Activated T-helper 1 cell treated with anti-CD3 and anti-CD28 coated beads, Interleukin-12 subunit alpha, Interleukin-12 subunit beta, Interleukin-2, Interleukin-4 antibody, amounts not matched to agents 30 ng/mL and 10 ng/mL and 1 ng/mL, durations not matched to agents 14 hours and 24 hours and 36 hours (primary cell): ENCODE measurements at places on chromosomes 5 and 9. TPM values are rescaled to one million over a fixed set of nuclear protein-coding genes. Genes with fewer than 3 reads are reported as not detected.

- no peak for DNase-seq
Measured at GRCh38 chr5:147290261-147290660, 55.4 kb downstream of the STK32A start.

The FGD3 gene
- total RNA-seq = 43.9 and 44.0 TPM in 2 replicates

DNA sequence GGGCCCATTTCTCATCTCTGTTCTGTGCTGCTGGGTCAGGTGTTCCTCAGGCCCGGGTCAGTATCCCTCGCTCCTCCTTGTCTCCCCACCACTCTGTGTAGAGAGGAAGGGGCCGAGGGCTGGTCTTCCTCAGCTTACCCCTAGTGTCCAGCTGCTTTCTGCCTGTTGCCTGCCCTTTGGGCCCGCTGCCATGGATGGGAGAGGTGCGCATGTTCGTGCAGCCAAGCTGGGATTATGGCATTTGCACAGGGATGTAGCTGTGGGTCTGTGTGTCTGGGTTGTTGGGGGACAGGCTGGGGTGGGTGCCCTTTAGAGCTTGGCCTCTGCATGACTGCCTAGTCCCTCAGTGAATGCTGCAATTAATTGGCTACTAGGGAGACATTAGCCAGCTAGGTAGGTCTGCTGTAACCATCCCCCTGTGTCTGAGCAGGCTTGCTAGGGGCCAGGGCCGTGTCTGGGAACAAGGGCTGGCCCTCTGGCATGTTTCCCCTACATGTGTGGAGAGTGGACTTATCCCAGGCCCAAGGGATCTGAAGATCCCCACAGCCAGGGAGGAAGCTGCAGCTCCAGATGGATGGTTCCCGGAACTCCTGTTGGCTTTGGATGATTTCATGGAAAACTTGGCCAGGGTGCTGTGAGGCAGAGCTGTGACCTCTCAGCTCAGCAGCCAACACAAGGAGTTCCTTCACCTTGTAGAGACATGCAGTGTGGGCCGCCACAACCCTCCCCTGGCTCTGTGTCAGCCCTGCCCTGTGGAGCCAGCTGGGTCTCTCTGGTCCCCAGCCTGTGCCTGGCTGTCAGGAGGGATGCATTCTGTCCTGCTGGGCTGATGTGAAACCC lies 161.9 kb downstream of the MACROH2A1 start:
- no peak for DNase-seq

DNA sequence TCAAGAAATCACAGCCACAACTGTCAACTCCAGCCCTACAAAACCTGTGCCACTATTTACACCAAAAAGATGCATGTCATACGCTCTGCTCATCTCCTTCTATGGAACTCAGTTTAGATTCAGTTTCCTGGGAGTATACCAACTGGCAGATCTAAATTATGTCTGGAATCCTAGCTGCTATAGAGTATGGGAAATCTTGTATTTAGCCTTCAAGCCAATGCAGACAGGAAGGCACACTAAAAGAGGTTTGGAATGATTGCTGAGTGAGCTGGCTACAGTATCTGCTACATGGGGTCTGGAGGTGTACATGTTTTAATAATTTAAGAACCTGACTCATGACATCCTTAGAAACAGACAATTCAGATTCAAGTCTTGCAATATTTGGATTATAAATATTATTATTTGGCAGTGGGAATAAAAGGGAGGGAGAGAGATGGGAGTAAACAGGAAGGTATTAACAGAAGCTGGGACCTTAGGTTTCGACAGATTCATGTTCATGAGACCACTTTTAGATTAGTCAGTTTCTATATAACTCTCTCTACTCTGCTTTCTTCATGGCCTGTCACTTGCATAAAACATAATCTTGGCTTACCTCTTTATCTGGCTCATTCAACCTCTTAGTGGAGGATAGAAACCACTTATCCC lies 178.8 kb upstream of the HAPLN1 start:
- DNase-seq = no peak

DNA sequence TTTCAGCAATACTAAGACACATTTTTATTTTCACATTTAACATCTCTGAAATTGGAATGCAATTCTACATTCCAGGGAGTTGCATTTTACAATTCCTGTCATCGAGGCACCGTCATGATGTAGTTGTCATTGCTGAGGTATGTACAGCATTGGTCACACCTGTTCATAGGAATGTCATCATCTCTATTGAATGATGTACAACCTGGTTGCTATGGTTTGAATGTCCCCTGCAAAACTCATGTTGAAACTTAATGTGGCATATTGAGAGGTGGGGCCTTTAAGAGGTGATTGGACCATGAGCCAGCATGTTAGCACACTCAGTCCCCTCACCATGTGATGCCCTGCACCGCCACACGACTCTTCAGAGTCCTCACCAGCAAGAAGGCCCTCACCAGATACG lies 103.1 kb downstream of the CEMIP2 start:
- DNase-seq = no peak

The GEMIN5 gene
- total RNA-seq = 36.4 and 40.2 TPM in 2 replicates

DNA sequence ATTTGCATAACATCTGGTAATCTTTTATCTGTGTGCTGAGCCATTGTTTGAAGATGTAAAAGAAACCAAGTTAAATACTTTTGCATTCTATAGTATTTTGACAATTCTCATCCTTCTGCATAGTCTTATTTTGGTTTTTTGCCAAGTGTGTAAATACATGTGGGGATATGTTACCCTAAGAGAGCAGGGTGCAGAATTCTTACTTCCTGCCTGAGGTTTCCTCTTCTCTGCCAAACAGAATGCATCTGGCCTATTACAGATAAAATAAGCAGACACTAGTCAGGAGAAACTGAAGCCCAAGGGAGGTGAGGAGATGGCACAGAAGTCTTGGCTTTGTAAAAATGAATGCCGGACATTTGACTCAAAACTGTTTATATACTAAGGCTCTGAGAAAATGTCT lies 462.1 kb downstream of the TMEM38B start:
- DNase-seq = no peak

The CAST gene
- total RNA-seq = 104 and 112 TPM in 2 replicates

The HTR4 gene
- total RNA-seq = not detected in 2 replicates

The PDGFRB gene
- total RNA-seq = 0.76 and 1.0 TPM in 2 replicates

GRCh38 chr9:20610591-20610990 lies 11.7 kb downstream of the MLLT3 start:
- DNase-seq = no peak

- no peak for DNase-seq
Measured at GRCh38 chr5:150523472-150524350, 15.8 kb downstream of the NDST1 start.

- DNase-seq = no peak
Measured at GRCh38 chr5:139657363-139658321, 9.5 kb downstream of the CXXC5 start.

DNA sequence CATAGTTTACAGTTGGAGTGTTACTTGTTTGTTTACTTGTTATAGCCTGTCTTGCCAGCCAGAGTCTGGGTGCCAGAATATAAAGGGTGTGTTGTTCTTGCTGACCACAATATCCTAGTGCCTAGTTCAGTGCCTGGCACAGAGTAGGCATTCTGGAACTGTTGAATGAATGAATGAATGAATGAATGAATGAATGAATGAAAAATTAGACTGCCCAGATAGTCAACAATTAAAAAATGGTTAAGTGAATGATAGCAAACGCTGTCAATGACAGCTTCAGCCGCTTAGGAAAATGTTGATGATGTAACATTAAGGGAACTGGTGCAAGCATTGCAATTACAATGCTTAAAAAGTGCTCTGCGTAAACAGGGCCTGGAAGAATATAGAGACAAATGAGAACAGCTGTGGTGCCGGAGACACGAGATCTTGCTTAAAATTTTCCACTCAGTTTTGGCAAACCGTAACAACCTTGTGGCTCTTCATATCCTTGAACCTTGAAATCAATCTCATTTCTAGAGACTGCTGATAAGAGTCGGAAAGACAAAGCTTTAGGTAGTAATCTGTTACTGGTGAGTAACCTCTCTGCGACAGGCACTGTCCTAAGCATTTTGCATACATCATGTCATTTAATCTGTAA lies 4.7 kb upstream of the TTLL11 start:
- no peak for DNase-seq

The APBA1 gene
- total RNA-seq = 2.4 and 3.5 TPM in 2 replicates

The SPINK4 gene
- total RNA-seq = not detected in 2 replicates

The PCDHA11 gene
- total RNA-seq = not detected in 2 replicates

The ARID3C gene
- 0.23 TPM in 1 of 2 replicates, not detected in the other for total RNA-seq

DNA sequence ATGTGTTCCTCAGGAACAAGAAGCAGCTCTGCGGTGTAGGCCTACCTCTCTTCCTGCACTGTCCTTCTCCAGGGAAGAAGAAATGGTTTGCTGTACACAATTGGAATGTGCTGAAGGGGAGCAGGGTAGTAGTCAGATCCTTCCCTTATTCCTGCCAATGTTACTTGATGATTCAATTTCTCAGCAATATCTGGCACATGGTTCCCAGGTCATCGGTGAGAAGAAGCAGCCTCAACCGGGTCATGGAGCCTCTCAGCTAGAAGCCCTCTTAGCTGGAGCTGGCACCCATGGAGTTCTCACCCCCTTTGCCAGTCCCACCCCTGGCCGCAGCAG lies 36.9 kb downstream of the ACTBL2 start:
- DNase-seq = no peak

The DNAH5 gene
- total RNA-seq = not detected in 2 replicates

GRCh38 chr5:134995850-134996402 lies 28.2 kb downstream of the CATSPER3 start:
- no peak for DNase-seq

- DNase-seq = no peak
Measured at GRCh38 chr5:56822981-56823380, 7.6 kb downstream of the MAP3K1 start.

- no peak for DNase-seq
Measured at GRCh38 chr5:116492776-116493175, 81.8 kb downstream of the SEMA6A start.

- DNase-seq = no peak
Measured at GRCh38 chr9:95409650-95410426, 92.3 kb upstream of the FANCC start.

The NMRK1 gene
- total RNA-seq = 7.1 and 9.2 TPM in 2 replicates
